Activated naive CD4-positive, alpha-beta T cell treated with anti-CD3 and anti-CD28 coated beads, Interleukin-2, amount 50 U/mL, for 72 hours (primary cell): ENCODE measurements at places on chromosomes 1 and 21.

GRCh38 chr1:41762251-41762650, 156.5 kb downstream of the HIVEP3 start:
- no peak for DNase-seq

DNA sequence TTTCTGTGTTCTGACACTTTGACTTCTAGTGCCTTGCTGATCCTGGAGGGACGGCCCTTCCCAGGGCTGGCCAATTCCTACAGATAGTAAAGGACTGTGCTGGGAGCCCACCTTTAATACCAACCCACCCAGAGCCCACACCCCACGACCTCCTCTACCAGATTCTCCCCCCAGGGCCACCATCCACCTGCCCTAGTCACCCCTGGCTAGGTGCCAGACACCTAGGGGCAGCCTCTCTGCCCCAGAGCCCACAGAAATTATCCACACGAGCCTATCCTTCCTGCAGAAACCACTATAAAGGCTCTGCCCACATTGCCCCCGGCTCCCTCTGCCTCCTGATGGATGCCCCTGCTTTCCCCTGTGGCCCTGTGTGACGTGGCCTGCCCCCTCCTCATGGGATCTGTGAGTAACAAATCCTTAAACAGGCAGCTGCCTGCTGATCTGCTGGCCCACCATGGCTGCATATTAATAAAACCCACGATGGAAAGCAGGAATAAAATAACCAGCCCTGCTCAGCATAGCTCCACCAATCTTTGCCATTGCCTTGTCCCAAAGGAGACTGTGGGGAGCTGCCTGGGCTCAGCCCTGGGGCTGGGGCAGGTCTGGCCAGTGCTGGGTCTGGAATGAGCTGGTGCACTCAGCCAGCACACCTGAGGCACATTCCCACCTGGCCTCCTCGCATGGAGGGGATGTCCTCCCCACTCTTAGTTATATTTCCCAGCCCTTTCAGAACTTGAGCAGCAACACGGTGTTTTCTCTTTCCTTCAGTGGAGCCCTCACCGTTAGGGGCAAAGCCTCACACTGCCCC, 488.5 kb downstream of the NPHP4 start:
- no peak for DNase-seq

DNA sequence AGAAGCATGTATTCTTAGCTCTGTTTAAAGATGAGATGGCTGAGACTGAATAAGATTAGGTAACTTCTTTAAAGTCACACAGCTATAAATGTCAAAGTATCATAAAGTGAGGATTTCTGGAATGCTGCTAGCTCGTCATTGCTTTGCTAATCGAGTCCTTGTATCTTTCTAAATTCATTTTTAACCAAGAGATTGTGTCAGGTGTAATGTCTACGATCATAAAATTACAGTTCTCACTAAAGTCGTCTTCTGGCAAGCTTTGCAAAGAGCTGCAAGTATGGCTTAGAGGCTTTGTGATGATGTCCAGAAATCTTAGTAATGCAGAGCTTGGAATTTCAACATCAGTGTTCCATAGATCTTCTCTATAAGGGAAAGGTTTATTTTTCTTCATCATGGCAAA, 569.8 kb downstream of the LMO4 start:
- no peak for DNase-seq

DNA sequence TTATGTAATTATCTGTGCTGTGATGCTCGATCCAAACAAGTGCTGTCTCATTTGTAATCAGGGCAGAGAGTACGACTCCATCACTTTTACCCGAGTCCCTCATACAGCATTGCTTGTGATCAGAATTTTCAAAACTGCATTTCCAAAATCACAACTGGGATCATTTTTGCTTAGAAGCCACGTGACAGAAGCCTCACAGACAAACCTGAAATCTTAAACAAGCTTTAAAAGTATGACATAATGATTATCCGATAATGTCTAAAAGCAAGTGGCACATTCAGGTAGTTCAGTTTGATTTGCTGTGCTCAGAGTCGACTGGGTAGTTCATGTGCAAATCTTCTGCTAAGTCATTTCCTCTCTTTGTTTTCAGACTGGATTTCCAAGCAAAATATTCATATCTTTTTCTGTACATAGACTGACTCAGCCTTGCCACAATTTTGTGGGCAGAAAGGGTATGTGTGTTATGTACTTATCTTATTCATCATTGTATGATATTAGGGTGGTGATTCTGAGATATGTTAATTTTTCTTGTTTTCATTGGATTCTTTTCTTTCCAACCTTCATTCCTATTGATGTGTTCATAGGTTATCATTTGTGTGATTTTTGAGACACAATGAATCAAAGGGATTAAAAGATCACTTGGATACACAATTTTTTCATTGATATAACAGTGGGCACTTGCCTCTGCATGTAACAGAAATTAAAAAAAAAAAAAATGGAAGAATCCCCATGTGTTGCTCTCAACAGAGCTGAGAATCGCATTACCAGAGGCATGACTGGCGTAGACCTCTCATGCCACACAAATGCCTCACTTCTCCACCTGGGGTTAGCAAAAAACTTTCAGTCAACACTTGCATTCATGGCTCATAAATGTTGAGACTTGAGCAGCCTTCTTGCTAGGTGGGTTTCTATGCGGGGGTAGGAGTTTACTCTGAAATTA, 355.7 kb downstream of the LTN1 start:
- peak; percentile 17 for DNase-seq

GRCh38 chr1:65717815-65718454, 74.8 kb upstream of the PDE4B start:
- peak; percentile 4 for DNase-seq

GRCh38 chr1:211912038-211912437, 81.5 kb upstream of the LPGAT1 start:
- DNase-seq, result no peak

DNA sequence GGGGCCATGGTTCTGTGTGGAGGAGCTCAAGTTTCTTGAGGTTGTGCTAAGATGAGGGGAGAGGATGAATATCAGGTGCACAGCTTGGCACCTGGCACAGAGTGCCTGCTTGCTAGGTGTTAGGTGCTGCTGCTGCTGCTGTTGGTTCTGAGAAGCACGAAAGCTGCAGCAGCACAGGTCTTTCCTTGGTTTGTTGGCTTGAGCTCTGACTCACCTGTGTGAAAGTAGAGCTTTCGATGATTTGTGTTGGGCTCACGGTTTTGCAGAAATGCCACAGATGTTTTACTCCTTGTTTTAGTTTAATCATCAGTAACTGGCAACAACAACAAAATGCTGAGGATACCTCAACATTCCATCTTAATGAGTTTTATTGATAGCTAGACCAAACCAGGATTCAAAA, 221.6 kb downstream of the BRINP2 start:
- DNase-seq, result no peak

GRCh38 chr1:232932486-232933425, 17.7 kb upstream of the NTPCR start:
- DNase-seq, result no peak

DNA sequence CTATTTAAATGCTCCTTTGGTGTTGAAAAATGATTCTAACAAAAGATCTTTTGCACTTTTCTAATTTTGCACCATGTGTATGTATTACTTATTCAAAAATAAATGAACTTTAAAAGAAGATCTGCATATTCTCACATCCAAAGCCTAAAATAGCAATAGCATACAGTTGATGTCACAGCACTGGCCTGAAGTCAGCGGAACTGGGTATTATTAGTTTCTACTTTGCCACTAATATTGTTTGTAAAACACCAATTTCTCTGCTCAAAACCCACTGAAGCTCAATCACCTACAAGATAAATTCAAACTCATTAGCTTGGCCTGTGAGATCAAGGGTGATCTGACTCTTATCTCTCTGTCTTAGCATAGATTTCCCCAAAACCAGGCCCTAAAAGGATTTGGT, 34.5 kb upstream of the BCAR3 start:
- DNase-seq, result no peak

GRCh38 chr1:200874694-200875093, 1.9 kb downstream of the GPR25 start:
- DNase-seq, result no peak

- no peak for DNase-seq
These were observed 56.3 kb downstream of the DPH5 start for GRCh38 chr1:100969327-100969726.
